ENCODE measurements at places on chromosomes 7 and 10.

DNA sequence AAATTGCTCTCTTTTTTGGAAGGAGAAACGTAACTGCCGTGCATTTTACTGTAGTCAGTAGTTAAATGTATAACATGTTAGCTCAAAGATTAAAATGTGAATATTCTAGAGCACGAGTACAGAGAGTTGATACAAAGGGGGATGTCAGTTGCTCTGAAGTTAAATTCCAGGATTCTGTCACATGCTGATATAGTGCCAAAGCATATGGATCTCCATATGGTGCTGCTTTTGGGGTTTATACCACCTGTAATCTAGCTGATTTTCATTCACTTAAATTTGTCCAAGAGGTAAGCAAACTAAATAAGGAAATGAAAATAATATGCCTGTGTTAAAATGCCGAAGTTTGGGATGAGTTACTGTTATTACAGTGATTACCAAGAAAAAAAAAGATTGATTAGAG lies 298.6 kb downstream of the EXOC4 start:
- no peak for DNase-seq

DNA sequence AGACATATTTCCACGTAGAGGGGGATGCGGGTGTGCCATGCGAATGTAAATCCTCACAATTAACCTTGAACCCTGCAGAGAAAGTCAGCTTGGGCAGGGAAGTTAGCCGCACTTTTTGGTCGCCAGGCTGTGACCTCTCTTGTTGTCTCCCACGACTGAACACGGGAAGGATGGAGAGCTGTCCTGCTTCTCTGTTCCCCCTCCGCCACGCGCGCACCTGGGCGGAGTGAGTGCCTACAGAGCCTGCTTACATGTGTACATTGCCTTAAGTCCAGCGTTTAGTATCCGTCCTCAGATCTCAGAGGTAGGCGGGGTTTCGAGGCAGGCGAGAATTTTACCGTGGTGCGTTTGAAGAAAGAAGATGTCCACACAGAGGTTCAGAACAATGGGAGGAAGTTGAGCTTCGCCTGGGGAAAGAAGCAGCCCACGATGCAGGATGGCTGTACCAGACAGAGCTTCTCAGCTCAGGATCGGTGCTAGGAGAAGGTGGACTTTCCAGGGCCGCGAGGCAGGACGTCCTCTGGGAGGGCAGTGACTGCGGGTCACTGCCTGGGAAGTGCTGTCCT lies 482 bp upstream of the ERCC6 start:
- peak; percentile 0 for DNase-seq

- DNase-seq = no peak
Measured at GRCh38 chr10:108911814-108912541, 1011.3 kb downstream of the XPNPEP1 start.

DNA sequence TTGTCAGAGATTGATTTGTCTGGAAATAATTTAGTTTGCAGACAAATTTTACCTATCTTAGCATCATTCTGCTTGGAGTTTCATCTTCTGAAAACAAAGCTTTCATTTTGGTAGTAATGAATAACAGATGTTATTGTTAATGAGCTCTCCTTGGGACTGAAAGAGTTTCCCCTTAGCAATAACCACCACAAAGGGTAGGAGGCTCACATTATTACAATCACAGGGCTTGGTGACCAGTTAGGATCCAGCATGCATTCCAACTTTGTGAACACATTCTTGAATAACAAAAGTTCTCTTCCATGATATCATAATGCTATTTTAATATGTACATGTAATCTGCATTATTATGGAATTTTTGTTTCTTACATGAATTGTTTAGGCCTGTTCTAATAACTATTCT lies 148.8 kb upstream of the VWC2 start:
- DNase-seq = no peak

DNA sequence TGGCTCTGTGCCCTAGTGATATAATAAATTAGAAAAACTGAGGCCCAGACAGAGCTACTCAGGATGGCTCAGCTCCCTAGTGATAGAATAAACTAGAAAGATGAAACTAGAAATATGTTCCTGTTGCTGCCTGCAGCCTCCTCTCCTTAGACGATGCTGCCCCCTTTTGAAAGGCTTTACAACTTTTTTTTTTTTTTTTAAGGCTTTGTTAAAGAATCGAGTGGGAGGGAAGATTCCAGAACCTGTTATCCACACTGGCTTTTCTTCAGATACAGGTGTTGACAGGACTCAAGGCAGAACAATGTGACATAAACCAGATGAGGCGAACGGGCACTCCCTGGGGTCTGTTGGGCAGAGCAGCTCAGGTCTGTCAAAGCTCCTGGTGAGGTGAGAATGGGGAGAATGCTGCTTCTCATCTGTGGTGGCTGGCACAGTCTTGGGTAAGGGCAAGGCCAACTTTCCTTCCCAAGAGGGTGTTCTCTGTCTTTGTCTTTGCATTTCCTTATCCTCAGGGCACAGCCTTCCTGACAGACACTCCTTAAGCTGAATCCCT lies 175.1 kb downstream of the COBL start:
- peak; percentile 7 for DNase-seq

DNA sequence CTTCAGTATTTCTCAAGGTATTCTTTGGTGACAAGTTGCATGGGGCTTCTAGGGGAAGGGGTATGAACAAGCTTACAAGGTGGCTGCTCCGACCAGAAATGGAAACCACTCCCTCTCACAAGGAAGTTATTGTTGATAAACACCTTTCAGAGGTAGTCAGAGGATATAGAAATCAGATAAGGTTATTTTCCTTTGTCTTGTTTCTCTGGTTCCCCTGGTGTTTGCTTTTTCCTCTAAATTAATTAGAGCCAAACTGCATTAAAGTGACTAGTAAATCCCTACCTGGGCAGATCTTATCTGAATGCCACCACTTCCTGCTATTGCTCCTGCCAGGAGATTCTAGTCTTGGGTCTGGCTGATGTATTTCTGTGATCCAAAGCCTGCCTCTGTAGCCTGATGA lies 725.4 kb downstream of the INHBA start:
- no peak for DNase-seq

GRCh38 chr7:47435889-47436312 lies 146.0 kb downstream of the TNS3 start:
- no peak for DNase-seq

GRCh38 chr10:1049425-1049958 lies 573 bp upstream of the IDI1 start:
- DNase-seq = no peak

DNA sequence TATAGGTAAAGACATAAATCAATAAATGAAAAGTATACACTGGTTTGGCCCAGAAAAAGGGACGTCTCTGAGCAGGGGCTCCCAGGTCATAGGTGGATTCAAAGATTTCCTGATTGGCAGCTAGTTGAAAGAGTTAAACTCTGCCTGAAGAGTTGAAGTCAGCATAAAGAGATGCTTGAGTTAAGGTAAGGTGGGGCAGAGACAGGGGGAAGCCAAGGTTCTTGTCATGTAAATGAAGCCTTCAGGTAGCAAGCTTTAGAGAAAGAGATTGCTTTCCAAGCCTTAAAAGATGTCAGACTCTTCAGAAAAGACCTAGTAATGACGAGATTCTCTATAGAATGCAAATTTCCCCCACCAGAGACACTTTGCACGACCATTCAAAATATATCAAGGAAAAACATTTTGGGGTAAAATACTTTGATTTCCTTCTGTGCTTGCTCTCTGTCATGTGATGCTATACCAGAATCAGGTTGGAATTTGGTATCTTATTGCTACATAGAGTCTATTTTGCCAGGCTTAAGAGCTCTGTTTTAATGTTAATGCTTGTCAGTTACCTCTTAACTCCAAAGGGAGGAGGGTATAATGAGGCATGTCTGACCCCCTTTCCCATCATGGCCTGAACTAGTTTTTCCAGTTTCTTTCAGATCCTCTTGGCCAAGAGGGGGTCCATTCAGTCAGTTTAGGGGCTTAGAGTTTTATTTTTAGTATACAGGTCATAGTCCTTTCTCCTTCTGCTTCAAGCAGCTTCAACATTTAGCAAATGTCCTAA lies 429.6 kb downstream of the ADRA2A start:
- no peak for DNase-seq

GRCh38 chr7:128884561-128885369 lies 22.1 kb downstream of the ATP6V1F start:
- no peak for DNase-seq

DNA sequence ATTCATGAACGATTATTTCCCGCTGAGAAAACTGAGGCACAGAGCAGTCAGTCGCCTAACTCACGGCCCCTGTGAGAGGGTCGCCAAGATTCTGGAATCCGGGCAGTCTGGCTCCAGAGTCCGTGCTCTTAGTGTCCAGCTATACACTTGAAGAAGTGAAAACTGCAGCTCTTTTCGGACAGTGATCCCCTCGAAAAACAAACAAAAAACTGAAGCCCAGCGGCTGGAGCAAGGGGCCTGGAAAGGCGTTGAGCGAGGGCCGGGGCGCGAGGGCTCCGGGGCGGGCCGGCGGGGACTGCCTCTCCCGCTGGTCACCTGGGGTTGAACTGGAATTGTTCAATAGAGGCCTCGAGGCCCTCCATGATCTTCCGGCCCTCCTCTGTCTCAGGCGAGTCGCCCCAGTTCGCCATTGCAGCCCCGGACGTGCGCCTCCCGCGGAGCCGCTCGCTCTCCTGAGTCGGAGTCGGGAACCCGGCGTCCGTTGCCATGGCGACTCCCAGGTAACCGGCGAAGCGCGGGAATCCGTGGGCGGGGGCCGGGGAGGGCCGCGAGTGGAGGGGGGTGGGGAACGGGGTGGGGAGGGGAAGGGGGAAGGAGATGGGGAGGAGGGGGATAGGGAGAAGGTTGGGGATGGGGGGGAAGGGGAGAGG lies 881 bp downstream of the C10orf67 start:
- DNase-seq = no peak

DNA sequence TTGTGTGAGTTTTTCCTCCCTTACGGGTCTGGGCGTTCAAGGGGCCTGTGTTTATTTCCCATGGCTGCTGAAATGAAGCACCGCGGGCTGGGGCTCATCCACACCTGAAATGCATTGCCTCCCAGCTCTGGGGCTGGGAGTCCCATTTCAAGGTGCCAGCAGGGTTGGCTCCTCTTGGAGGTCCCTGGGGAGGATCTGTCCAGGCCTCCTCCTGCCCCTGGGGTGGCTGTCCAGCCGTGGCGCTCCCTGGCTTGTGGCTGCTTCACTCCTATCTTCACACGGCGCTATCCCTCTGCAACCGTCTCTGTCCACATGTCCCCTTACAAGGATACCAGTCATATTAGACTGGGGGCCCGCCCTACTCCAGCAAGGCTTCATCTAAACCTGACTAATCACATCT lies 41.1 kb upstream of the CNPY1 start:
- no peak for DNase-seq

DNA sequence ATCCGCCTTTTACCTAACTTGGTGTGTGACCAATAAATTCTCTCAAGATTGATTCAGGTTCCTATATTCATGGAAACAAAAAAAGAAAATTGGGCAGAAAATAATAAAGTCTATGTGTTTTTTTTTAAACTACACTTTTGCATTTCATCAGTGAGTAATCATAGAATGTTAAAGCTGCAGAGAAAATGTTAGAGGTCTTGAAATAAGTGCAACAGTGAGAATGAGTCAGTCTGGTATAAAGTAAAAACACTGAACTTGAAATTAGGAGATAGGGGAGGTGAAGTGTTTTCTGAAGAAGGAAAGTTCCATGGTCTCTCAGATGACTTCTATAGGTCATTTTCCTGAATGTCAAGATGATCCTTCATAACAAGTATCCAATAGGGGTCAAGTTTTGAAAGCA lies 202.6 kb upstream of the NRP1 start:
- no peak for DNase-seq

DNA sequence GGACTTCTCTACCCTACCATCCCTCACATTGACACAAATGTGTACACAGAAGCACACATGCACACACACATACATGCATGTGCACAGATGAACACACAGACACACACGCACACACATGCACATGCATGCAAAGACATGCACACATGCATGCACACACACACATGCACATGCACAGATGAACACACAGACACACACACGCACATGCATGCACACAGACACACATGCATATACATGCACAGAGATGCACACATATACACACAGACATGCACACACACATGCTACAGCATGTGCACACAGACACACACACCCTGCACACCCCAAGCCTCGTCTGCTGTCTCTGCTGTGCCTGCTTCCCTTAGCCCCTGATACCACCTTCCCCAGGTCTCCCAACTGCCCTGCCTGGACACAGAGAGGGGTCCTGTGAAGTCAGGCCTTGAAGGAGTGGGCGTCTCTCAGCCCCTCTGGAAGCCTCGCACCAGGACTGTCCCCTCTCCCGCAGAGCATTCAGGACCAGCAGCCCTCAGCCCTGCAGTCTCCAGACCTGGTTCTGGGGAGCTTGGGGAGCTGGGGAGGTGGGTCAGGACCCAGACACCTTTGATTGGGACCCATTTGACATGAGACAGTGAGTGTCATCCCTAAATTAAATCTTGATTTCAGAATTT lies 181.8 kb downstream of the DNAJB6 start:
- DNase-seq = no peak

Data from NCI-H1048 (cell line).